ENCODE measurements at places on chromosomes 2 and 18. TPM values are rescaled to one million over a fixed set of nuclear protein-coding genes. Genes with fewer than 3 reads are reported as not detected.

GRCh38 chr2:183543222-183543621 lies 419.0 kb downstream of the NUP35 start:
- no peak for DNase-seq

GRCh38 chr18:4353853-4354418 lies 101.2 kb downstream of the DLGAP1 start:
- no peak for DNase-seq

TEKT4 gene
- total RNA-seq = not detected

CYRIA gene
- 1.3 TPM for total RNA-seq

GRCh38 chr2:201264472-201265173 lies 4.3 kb downstream of the CASP8 start:
- DNase-seq = no peak

- no peak for DNase-seq
These were observed 364.3 kb downstream of the RNF144A start for GRCh38 chr2:7281231-7282201.

- no peak for DNase-seq
These were observed 117.7 kb upstream of the RAB6C start for GRCh38 chr2:129861666-129862288.

IDH1 gene
- 29.6 TPM for total RNA-seq

- no peak for DNase-seq
These were observed 391.1 kb downstream of the DCC start for GRCh38 chr18:52730972-52731619.

DNA sequence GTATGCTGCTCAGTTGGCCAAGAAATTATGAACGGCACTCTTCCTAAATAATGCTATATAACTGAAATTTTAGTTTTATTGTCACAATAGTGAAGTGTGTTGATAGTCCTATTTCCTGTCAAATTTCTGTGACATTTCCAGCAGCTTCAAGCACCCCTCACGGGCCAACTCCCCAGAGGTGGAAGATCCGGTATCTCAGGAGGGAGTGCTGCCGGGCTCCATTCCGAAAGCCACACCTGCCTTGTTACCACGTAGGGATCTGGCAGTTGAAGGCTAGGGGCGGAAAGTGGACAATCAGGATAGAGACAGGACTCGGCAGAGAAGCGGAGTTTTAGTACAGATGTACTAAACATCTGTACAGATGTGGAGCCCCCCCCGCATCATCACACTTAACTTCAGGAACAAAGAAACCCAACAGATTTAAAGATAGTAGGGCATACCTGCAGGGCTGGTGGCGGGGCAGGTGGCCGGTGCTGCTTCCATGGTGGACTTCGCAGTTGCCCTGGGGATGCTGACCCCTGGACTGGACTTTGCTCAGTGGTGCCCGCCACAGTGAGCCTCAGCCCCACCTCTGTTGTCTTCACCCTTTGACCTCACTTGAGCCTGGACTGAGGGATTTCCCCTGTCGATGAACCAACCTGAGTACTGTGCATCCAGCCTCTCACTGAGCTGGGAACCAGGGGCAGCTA lies 22.3 kb downstream of the ASAP2 start:
- no peak for DNase-seq

DNA sequence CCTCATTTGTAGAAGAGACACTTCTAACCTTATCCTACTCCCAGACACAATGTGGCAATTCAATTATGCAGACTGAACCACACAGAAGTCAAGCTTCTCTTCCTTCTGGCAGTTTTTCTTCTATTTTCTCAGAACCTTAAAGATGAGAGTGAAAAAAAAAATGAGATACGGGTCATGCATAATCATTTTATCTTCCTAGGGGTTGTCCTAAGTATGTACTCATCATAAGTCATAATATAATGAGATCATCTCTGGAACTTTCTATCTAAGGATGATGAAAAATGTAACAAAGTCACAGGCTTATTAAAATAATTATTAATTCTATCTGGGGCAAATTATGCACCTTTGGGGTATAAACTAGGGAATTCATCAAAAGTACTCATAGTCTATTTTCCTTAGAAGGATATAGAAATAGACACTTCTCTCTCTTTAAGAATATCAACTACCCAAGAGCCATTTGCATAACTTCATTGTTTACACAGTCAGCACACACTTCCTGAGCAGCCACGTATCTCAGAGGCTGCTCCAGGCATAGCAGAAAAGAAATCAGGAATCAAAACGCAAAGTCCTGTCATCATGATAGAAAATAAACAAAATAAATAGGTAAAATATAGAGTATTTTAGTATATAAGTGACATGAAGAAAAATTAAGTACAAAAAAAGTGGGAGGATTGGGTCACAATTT lies 345.9 kb upstream of the SPHKAP start:
- DNase-seq = no peak

DNA sequence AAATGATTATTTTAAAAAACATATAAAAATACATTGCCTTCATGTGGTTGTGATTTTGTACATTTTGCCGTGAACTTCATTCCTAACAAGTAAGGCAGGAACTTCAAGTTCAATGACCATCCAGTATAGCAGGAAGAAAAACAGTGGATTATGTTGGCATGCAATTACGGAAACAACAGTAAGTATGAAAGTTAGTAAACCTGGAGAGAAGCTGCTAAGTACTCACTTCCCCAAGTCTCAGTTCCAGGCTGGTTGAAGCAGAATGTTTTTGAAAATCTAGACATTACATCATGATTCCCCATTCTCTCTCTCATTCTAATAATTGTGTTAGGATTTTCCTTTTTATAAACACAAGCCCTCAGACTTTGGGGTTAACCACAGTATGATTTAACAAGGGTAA lies 987.1 kb upstream of the KLHL29 start:
- DNase-seq = no peak
